Activated CD4-positive, alpha-beta T cell treated with anti-CD3 and anti-CD28 coated beads, Interleukin-2, amount 50 U/mL, for 1 hour (primary cell): ENCODE measurements at places on chromosomes 13 and 19.

DNA sequence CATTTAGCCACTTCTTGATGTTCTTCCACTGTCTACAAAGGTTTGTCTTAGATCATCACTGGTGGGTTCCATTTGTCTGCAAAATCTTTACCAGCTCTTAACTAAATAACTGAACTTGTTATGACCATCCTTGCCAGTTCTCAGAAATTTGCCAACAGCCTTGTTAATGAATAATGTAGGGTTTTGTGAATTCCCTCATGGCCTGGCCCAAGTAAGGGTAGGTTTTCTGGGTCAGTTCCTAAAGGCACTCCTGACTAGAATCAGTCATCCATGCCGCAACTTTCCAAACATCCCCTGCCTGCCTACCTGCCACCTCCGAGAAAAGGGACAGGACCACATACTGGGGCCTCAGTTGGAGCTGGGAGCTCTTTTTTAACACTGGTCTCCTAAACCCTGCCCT is 4.0 kb downstream of the COL4A1 start:
- DNase-seq = no peak

DNA sequence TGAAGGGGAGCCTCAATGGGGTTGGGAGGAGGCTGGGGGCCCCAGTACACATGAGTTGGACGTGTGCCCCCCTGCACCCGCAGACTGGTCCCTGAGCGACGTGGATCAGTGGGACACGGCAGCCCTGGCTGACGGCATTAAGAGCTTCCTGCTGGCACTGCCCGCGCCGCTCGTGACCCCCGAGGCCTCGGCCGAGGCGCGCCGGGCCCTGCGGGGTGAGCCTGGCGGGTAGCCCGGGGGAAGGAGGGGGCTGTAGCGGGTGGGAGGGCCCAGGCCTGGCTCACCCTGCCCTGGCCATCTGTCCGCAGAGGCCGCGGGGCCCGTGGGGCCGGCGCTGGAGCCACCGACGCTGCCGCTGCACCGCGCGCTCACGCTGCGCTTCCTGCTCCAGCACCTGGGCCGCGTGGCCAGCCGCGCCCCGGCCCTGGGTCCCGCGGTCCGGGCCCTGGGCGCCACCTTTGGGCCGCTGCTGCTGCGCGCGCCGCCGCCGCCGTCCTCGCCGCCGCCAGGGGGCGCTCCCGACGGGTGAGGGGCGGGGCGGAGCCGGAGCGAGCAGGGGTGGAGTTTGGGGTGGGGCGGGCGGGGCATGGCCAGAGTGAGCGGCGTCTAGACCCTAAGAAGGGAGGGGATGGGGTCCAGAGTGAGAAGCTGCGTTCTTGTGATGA is 8.1 kb downstream of the PIK3R2 start:
- DNase-seq = peak; percentile 75

DNA sequence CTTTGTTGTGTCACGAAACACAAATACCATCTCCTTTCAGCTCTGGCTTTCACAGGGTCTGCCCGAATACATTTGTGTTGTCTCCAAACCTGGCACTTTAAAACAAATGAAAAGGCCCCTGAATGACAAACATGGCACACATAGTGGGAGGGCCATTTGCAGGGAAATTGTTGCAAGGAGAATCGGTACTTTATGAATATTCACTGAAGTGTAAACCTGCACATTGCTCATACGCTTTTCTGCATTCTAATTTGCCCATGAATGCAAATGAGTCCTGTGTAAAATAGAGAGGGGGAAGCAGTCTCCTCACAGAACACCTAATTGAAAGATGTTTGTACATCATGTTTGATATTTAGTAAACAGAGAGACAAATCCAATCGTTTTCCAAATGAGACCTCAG is 82.7 kb upstream of the PCDH8 start:
- no peak for DNase-seq

- DNase-seq = no peak
Measured at GRCh38 chr13:47675871-47676270, 325.2 kb downstream of the SUCLA2 start.

- no peak for DNase-seq
Measured at GRCh38 chr13:93963266-93964145, 516.0 kb downstream of the DCT start.

- no peak for DNase-seq
Measured at GRCh38 chr19:44820648-44821609, 12.0 kb downstream of the BCAM start.

DNA sequence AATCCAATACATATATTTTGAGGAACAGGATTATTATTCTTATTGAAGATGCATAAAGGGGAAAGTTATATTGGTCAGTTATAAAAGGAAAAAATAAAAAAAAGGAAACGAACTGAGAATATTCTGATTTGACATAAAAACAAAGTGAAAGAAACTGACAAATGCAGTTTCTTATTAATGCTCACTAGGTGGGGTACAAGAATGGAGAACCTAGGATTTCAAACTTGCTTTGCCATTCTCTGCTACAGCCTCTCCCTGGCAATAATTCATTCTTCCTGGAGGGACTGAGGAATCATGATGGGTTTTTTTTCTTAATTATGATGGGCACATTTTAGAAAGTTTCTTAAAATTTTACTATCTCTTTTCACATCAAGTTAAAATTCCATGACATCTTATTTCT is 154.9 kb downstream of the PCDH9 start:
- no peak for DNase-seq

GRCh38 chr13:93535251-93535650 is 308.6 kb downstream of the GPC6 start:
- DNase-seq = no peak

DNA sequence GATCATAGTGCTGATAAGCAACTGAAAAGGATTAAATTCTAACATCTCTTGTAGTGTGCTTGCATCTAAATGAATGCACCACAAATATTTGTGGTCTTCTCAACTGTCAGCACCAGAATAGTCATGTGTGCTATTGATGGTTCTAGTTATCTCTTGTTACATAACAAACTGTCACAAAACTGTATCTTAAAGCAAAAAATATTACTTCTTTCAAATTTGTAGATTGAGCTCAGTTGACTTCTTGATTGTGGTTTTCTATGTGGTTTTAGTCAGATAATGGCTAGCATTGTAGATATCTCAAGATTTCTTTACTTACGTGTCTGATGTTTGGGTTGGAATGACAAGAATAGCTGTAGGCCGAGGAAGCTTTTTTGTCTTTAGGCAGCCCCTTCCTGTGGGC is 431.3 kb downstream of the SLITRK6 start:
- DNase-seq = no peak

- DNase-seq = no peak
Measured at GRCh38 chr13:102599426-102600012, 2.7 kb downstream of the TPP2 start.

DNA sequence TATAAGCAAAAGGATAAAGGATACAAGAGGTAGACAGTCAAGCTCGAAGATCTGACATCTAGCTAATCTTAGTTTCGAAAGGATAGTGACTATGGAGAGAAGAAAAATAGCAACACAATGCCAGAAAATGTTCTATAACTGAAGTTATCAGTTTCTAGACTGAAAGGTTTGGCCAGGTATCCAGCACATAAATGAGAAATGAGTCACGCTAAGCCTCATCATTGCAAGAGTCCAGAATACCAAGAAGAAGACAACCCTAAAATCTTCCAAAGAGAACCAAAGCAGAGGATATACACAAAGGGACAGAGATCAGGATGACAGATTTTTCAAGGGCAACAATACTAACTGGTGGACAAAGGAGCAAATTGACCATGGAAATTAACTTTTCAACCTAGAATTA is 237.0 kb downstream of the POSTN start:
- DNase-seq = no peak

GRCh38 chr19:18710996-18711751 is 27.7 kb downstream of the CRTC1 start:
- no peak for DNase-seq

GRCh38 chr13:44273991-44274770 is 99.4 kb upstream of the SERP2 start:
- no peak for DNase-seq

DNA sequence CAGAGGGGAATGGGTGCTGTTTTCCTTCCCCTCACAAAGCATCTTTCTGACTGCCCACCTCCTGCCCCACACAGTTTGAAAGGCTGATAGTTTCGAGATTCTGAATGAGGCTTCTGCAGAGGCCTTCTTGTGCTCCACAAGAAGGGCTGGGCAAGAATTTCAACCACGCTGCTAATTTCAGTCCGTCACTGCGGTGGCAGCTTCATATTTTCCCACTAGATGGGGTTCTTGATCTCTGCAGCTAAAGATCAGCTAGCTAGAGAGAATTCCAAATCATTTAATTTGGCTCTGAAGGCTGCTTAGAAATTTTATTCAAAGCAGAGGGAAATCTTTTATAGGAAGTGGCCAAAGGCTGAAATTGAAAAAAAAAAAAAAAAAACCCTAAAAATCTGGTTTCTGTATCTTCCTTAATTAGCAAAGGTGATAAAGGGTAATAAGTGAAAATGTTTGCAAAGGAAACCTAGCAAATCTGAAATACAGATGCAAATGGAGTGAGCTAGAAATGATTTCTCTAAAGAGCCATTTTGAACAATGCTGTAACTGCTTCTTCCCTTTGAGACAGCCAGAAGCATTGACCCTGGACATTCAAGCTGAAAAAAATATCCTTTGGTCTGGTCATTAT is 38.0 kb upstream of the C13orf42 start:
- DNase-seq = no peak

GRCh38 chr19:46697204-46697960 is 19.5 kb downstream of the PRKD2 start:
- DNase-seq = no peak
